ENCODE measurements at places on chromosomes 12 and 14. TPM values are rescaled to one million over a fixed set of nuclear protein-coding genes. Genes with fewer than 3 reads are reported as not detected.

GRCh38 chr14:21915826-21916225 lies 242.2 kb upstream of the OR4E1 start:
- no peak for DNase-seq

DNA sequence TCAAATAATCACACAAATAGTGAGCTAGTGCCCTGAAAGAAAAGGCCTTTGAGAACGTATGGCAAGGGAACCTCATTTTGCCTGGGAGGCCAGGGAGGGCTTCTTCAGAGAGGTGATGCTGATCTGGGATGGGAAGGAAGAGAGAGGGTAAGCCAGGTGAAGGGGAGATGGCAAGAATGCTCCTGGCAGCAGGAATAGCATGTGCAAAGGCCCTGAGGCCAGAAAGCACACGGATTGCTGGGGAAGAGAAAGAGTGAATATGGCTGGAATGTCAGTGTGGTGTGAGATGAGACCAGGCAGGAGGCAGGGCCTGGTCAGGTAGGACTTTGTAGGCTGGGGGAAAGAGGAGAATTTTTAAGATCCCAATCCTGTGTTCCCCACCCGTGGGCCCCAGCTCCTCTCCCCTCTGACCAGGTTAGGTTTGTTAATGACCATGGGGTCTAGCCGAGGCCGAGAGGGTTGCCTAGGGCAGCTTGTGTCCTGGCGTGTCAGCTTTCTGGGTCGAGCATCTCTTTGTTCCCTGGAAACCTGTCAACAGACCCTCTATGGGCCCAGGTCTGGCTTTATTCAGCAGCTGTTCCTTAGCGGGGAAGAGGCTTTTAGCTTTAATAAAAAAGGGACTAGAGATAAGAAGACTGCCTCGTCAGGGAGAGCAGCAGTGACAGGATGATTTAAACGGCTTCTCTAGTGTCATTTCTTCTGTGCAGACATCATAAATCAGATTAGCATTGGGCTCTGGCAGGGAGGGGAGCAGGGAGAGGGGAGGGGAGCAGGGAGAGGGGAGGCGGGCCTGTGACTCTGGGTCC lies 123.4 kb downstream of the ADCK1 start:
- no peak for DNase-seq

Gene CPNE6
- not detected for total RNA-seq

Gene FAR2
- 6.2 TPM for total RNA-seq

Gene USP44
- 0.10 TPM for total RNA-seq

GRCh38 chr14:59277659-59278058 lies 89.2 kb downstream of the DAAM1 start:
- no peak for DNase-seq

DNA sequence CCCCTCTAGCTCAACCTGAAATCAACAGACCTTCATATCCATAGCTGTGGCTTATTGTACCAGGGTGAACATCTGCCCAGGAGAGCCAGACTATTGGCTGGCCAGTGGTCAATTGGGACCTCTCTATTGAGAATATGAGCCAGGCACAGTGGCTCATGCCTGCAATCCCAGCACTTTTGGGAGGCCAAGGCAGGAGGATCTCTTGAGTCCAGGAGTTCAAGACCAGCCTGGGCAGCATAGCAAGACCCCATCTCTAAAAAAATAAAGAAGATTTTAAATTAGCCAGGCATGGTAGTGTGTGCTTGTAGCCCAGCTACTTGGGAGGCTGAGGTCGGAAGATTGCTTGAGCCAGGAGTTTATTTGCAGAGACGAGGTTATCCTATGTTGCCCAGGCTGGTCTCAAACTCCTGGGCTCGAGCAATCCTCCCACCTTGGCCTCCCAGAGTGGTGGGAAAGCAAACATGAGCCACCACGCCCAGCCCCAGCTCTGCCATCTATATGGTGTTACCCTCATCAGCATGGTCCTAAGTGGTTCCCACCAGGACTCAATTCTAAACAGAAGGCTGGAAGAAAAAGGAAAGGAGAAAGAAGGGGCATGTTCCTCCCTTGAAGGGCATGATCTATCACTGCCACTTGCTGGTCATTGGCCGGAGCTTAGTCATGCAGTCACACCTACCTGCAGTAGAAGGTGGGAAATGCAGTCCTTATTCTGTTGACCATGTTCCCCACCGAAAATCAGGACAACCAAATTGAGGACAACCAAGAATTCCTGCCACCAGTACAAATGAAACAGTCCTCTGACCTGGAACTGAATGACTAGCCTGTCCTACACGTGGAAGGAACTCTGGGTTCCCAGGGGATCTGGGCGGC lies 33.7 kb upstream of the IFT81 start:
- no peak for DNase-seq

GRCh38 chr14:104317492-104317805 lies 179.1 kb downstream of the KIF26A start:
- DNase-seq, result no peak

- no peak for DNase-seq
Measured at GRCh38 chr12:19884021-19884492, 444.8 kb downstream of the AEBP2 start.

- DNase-seq, result no peak
Measured at GRCh38 chr14:64542836-64543201, 2.3 kb downstream of the HSPA2 start.

Gene PAX9
- 0.82 TPM for total RNA-seq

Data from Panc1 (cell line).